ENCODE measurements at places on chromosomes 2 and 18. TPM values are rescaled to one million over a fixed set of nuclear protein-coding genes. Genes with fewer than 3 reads are reported as not detected.

Gene NAT8
- total RNA-seq, result not detected

Gene GALNT3
- 3.0 TPM for total RNA-seq

Gene MTLN
- 171 TPM for total RNA-seq

Gene CCDC68
- total RNA-seq, result not detected

Gene TTC31
- 47.5 TPM for total RNA-seq

Gene GPR39
- not detected for total RNA-seq

Gene SFT2D3
- 3.2 TPM for total RNA-seq

Gene ONECUT2
- not detected for total RNA-seq

Gene DES
- total RNA-seq, result not detected

Gene UGT1A10
- total RNA-seq, result 0.11 TPM

- DNase-seq, result no peak
Measured at GRCh38 chr2:74004212-74005182, 19.8 kb downstream of the TET3 start.

DNA sequence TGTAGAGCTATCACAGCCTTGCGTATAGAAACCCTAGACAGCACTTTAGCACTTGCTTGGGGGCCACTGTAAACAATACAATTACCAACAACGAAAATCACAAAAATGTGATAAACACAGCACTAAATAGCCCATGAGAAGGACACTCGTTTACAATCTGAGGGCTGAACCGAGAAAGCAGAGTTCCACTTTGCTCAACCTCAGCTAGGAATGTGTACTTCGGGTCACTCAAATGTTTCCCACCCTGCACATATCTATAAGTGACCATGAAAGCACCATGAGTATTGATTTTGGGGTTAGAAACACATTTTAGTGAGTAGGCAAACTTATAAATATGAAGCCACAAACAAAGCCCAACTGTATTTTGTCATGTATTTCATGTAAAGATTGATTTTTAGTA is 62.3 kb downstream of the FRZB start:
- no peak for DNase-seq

GRCh38 chr2:189407281-189408209 is 33.7 kb upstream of the WDR75 start:
- DNase-seq, result no peak

DNA sequence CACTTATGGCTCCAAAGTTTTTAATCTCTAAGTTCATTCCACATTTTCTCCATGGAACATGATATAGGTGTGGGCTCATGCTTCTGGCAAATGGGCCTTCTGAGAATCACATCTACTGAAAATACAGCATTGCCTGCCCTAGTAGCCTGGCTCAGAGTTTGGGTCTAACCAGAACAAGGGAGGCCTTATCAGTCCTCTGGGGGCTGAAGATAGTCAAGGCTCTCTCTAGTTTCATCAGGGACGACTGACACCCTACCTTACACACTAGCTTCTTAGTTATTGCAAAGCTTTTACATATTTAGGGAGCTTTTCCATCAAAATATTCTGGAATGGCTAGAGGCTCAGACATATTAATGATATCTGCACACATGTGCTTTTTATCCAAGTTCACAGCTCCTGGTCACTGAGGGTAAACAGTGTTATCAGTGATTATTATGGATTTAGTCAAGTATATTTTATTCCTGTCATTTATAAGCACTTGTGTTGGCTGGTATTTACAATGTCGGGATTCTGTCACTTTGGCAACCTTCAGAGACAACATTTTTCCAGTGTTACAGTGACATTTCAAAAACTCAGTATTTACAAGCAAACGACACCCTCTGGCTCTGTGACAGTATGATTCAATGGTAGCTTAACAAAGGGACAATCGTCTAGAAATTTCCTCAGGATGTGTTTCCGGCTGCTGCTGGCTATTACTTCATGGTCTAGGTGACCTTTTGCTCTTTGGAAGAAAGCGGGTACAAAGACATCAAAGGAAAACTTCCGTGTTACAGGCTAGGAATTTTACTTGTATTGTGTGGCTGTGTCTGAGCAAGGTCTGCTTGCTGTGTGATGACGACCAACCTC is 200.6 kb downstream of the TCF4 start:
- DNase-seq, result no peak

GRCh38 chr2:165203689-165204559 is at the start of gene SCN3A:
Gene SCN3A, minus strand, starts transcription at chr2:165204050. Its CDS starts 27,656 bp downstream, at chr2:165176394.
- DNase-seq, result peak; percentile 70

DNA sequence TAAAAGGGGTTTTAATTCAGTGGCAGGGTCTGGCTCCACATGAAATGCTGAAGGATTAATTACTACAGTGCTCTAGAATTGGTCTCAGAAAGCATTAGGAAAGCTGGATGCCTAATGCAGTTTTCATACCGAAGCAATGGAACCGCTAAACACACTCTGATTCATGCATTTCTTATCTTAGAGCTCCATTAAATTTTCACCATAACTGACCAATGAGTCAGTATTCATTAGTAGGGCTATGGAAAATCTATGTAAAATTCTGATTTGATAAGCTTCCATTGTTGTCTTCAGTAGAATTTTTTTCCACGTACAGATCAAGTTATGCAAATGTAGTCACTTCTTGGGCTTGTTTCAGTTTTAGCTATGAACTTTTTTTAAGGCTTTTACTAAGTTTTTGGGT is 359.9 kb downstream of the ARHGAP15 start:
- DNase-seq, result no peak

GRCh38 chr2:183459466-183459865 is 335.2 kb downstream of the NUP35 start:
- no peak for DNase-seq

DNA sequence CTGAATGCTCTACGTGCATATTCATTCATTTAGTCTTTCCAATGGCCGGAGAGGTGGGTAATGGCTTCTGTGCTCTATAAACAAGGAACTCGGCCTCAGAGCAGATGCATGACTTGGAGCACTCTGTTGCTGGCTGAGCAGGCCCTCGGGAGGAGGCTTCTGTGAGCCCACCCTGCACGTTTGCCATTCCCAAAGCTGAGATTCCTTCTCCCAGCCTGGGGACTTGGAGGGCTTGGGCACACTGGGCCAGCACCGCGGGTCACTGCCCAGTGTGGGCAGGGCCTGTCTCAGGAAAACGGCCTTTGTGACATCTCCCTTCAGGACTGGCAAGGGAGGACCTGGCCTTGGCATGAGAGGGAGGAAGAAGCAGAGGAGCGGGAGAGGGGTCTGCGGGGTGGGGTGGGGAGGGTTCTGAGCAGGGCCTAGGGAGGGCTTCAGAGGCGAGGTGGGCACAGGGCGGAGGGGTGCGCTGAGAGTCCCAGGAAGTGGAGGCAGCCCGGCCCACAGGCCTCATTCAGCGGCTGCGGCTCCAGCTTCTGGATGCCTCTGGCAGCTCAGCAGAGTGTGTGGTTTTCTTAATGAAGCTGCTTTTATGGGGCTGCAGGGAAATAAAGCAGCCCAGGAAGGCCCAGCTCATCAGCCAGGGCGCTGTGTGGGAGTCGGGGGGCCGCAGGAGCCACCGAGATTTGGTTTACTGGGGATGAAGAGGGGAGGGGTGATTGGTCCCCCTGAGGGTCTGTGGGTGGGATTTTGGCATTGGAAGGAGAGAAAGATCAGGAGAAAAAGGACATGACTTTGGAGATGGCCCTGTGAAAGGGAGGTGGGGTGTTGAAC is 51.7 kb upstream of the OTOF start:
- DNase-seq, result no peak

DNA sequence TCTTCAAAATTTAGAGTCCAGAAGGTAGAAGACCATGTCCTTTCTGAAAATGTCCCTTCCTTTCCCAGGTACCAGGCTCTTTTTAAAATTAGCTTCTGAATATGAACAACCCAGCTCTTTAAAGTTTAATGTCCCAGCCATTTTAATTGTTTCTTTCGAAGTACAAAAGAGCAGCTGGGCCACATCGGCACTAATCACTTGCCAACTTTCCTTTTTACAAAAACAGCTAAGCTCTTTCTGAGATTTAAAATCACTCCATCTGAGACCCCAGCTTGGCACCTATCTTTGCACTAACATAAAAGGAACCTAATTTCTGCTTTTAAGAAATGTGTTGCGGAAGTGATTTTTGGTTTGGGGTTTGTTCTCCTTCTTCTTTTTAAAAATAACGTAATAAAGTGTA is 2.6 kb downstream of the BOD1L2 start:
- no peak for DNase-seq

DNA sequence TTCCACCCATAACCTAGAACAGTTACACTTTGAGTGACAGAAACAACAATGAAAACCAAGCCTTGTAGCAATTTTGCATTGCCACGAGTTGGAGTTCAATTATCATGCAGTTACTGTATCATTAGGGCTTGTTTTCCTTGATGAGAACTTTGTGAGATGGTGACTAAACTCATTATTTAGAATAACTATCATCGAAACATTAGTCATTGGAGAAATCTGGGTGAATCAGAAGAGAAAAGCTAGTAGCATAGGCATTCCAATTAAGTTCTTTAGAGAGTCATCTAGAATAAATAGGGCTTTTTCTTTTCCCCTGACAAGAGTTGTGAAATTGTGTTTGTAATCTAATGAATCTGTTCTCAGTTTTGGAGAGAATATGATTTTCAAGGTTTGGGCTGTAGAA is 122.8 kb upstream of the DOCK10 start:
- no peak for DNase-seq

All from Karpas-422 (cell line).